ENCODE measurements at places on chromosomes 11 and 22. TPM values are rescaled to one million over a fixed set of nuclear protein-coding genes. Genes with fewer than 3 reads are reported as not detected.

The DYNC2H1 gene
- total RNA-seq: 4.8 TPM

The SCARF2 gene
- total RNA-seq: 2.3 TPM

The DSCAML1 gene
- 1.1 TPM for total RNA-seq

The TBX10 gene
- not detected for total RNA-seq

The ARRB1 gene
- 21.9 TPM for total RNA-seq

Measured in heart right ventricle (tissue), 16 donors.